ENCODE measurements at places on chromosomes 7 and 10.

DNA sequence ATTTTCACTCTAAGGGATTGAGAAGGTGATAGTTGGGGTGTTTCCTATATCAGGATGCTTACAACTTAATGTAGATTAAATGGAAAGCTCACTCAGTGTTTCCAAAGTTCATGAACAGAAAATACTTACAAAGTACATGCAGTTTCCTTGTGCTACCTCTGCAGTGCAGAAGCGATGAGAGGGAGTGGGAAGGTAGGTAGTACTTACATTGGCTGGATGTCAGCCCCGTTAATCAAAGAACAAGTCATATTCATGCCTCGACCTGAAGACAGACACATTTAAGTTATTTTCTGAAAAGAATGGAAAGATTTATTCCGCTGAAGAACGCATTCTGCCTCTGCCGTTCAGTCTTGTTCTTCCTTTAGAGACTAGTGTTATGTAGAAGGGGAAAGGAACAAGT, 93.1 kb downstream of the ZMYND11 start:
- no peak for DNase-seq

DNA sequence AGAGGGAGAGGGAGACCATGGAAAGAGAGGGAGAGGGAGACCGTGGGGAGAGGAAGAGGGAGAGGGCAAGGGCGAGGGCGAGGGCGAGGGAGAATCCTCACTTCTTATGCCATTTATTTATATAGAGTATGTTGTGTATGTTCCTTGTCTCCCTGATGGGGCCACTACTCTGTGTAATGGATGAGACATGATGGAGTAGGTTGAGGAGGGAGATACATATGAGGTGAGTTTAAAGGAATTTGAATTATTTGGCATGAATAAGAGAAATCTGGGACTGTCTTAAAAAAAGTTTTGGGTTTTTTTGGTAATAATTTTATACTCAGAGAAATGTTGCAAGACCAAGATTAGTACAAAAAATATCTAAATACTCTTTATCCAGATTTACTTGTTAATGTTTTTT, 20.1 kb downstream of the CCSER2 start:
- no peak for DNase-seq

- DNase-seq: peak; percentile 8
Measured at GRCh38 chr7:11833431-11833830, 1.4 kb upstream of the THSD7A start.

DNA sequence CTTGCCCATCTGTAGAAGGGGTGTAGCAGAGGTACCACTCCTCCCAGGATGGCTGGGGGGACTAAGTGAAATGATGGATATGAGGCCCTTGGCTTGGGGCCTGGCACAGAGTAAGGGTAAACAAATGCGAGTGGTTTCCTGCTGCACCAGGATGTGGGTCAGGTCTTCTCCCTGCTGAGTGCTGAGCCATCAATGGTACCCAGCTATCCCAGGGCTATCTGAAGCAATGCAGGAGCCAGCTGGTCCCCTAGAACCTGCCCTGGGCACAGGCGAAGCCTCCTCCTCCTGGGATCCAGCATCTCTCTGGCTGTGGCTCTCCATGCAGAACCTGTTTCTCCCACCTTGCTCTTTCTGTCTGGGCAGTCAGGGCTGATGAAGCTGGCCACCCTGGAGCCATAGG, 20.9 kb upstream of the GOLGA7B start:
- DNase-seq: no peak

DNA sequence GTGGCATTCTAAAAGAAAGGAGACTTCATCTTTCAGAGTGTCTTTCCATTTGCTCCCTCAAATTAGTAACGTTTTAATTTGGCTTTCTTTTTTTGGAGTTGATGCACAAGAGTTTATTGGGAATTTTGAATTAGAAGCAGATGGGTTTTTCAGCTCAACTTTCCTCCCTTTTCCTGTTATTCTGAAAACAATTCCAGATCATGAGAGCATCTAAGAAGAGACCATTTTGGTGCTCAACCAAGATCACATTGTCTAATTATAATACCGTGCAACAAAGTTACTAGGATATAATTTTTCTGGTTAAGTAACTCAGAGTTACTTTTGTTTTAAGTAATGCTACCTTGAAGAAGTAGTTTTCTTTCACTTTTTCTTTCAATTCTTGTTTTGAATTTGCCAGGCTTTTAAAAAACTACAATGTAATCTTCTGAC, 396.6 kb upstream of the KLF6 start:
- peak; percentile 5 for DNase-seq

DNA sequence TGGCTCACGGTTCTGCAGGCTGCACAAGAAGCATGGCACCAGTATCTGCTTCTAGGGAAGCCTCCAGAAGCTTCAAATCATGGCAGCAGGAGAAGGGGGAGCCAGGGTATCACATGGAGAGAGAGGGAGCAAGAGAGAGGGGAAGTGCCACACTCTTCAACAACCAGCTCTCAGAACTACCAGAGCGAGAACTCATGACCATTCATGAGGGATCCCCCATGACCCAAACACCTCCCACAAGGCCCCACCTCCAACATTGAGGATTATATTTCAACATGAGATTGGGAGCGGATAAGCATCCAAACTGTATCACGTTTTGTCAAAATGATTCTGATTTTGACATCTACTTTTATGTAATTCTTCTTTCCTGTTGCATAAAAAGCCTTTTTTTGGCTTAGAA, 38.5 kb downstream of the CREM start:
- no peak for DNase-seq

- DNase-seq: no peak
Measured at GRCh38 chr7:12092499-12093130, 118.5 kb upstream of the TMEM106B start.

GRCh38 chr7:24059775-24060174, 224.2 kb upstream of the NPY start:
- no peak for DNase-seq

DNA sequence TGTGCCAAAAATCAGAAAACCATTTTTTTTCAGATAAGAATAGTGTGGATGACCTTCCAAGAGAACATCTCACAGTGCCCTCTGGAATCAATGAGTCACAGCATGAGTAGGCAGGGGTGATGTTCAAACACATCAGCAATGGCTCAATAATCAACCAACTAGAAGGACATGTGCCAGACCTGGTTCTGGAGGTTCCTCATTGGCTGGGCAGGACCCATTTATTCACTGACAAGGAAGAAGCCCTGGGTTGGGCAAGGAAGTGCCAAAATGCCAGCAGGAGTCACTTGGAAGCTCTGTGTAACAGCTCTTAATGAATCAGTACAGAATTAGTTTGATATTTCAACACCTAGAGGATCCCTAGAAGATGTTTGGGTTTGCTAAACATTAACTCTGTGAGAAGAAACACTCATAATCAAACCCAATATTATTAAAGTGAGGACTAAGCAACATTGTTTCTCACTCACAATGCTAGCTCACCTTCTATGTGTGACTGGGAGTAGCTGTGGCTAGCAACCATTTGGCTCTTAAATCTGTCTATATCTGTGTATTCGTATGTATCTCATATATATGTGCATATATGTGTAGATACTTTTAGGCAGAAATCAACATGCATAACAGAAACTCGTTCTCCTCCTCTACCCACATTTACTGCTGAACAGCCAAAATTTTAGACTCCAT, 72.3 kb upstream of the APBB1IP start:
- DNase-seq: peak; percentile 22

Data from MV-4-11 (cell line).